ENCODE measurements at places on chromosomes 4 and X.

GRCh38 chrX:124216396-124217115 lies 115.9 kb upstream of the TEX13D start:
- DNase-seq: no peak

DNA sequence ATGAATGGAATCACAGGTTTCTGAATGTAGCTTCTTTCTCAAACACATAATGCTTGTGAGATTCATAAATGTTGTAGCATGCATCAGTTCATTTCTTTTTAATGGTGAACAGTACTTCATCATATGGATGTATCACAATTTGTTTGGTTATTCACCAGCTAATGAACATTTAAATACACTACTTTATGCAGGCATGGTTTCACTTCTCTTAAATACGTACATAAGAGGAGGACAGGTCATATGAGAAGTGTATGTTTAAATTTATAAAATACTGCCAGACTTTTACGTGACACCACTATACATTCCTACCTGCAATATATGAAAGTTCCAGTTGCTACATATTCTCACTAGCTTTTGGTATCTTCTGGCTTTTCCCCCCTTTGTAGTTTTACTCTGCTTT lies 65.4 kb downstream of the ANKRD17 start:
- no peak for DNase-seq

DNA sequence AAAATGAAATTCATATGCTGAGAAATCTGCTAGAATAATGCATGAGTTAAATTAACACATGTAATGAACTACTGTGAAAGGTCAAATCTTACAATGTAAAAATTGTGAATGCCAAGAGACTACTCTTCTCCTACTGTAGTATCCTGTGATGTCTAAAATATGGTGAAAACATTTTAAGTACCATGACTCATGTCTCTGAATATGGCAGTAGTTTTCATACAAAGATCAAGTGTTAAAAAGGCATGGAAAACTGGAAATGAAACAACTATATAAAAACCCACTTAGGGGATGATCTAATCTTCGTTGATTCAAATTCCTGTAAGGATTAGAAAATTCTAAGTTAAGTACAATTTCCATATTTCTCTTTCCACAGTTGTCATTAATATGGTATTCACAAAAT lies 221.3 kb downstream of the PPP3CA start:
- DNase-seq: no peak

DNA sequence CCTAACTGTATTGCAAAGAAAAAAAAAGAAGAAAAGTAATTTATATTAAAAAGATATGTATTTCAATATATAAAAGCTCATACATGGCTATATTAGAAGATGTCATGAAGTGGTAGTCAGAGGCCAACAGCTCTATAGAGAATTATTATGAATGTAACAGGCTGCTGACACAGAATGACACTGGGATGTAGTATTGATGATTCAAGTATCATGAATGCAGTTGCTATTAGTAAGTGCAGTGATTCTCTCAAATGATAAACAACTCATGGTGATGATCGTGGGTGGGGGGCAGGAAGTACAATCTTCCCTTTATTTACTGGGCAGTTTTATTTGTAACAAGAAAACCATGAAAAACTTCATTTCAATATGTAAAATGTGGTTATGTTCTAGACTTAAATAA lies 124.6 kb downstream of the COL4A6 start:
- no peak for DNase-seq

DNA sequence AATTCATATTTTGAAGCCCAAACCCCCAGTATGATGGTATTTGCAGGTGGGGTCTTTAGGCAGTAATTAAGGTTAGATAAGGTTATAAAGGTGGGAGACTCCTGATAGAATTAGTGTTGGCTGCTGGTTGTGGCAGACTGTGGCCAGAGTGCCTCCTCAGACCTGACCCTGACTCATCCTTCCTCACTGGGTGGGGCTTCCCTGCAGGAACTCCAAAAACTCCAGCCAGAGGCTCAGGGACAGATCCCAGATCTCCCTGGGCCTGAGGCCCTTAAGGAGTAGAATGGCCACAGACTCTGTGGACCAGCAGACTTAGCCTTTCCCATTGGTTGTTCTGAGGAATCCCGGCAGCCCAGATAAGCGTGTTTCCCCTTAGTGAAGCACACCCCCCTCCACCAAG lies 463.0 kb upstream of the CPEB2 start:
- DNase-seq: no peak

DNA sequence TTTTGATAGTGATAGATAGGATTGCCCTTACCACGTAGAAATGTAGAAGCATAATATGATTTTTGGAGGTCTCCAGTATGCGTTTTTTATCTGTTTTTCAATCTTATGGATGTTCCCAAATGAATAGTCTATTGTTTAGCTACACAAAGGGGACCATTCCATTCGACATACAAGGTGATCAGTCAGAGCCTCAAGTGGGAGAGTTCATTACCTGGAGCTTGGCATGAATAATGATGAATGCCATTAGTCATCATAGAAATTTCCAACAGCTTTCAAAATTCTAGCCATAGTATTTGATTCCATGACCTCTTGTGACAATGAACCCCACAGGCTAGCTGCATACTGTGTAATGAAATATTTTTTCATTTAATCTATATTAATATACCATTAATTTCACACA lies 123.6 kb downstream of the PDHA2 start:
- no peak for DNase-seq

DNA sequence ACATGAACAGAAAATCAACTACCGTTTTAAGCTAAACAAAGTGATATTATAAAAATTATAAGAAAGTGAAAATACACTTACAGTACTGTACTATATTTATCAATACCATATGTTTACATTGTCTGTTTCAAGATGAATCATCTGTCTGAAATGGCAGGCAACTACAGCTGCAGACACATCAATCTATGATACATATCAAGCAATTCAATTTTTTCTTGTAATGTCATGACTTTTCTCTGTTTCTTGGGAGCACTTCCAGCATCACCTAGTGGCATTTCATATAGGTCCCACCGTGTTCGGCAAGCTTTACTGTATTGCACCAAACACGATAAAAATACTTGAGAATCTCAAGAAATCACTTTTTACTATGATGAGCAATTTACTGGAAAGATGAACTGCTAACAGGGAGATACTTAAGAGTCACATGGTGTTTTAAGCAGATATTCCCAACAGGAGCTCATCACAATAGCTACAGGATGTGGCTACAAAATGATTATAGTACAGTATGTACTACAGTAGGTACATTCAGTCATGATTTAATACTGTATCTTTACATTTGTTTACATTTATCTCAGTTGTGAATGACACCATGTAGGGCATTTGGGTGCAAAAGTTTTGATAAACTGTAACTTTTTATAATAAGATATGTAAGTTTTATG lies 207.4 kb downstream of the ADAM29 start:
- no peak for DNase-seq

DNA sequence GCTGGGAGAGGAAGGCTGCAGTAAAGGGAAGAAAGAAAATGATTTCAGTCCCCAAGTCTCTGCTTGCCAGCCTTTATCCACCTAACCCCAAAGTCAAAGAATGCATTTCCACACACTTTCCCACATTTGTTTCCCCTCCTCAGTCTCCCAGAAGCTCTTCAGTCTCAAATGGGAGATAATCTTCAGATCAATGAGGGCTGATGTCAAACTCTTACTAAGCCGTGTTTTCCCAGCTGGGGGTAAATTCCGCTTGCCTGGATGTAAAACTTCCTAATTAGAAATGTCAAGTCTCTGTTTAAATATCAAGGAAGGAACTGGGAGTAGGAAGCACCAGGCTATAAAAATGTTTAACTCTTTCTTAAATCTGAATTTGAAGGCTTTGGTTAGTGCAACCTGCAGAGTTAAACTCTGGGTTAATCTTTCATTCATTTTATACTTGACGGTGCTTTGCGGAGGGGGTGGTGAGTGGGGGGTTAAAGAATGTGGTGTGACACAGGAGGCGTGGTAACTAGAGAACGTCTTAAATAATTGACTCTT lies 601.4 kb upstream of the ACTRT1 start:
- DNase-seq: no peak

DNA sequence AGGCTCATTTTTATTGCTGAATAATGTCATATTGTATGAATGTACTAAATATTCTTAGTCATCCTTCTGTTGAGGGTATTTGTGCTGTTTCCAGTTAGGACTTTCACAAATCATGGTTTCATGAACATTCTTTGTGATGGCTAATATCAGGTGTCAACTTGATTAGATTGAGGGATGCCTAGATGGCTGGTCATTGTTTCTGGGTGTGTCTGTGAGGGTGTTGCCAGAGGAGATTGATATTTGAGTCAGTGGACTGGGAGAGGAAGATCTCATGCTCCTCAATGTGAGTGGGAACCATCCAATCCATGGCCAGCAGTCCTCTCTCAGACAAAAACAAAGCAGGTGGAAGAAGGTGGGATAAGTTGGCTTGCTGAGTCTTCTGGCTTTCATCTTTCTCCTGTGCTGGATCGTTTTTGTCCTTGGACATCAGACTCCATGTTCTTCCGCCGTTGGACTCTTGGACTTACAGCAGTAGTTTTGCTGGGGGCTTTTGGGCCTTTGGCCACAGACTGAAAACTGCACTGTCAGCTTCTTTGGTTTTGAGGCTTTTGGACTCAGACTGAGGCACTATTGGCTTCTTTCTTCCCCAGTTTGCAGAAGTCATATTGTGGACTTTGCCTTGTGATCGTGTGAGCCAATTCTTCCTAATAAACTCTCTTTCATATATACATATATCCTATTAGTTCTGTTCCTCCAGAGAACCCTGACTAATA lies 11.9 kb upstream of the HS3ST1 start:
- DNase-seq: no peak

DNA sequence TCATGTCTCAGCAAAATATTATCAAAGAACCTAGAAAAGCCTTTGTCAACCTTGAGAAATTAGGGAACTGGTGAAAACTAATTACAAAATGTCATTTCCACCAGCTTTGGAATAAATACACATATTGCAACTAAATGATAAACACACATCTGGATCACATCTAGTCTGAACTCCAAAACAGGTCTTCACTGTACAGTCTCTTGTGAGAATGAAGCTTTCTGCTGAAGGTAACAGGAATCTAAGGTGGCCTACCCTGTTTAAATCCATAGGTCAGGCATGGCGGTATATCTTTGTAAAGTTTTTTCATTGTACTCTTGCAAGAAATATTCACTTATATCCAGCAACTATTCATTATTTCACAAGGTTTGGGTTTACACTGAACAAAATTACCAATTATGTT lies 1.7 kb downstream of the SH3D19 start:
- no peak for DNase-seq

GRCh38 chrX:47222751-47223350 lies 4.4 kb downstream of the CDK16 start:
- DNase-seq: no peak

GRCh38 chr4:165368114-165368513 lies 10.7 kb upstream of the CPE start:
- no peak for DNase-seq

GRCh38 chrX:38881727-38882126 lies 80.5 kb downstream of the MID1IP1 start:
- DNase-seq: no peak

GRCh38 chrX:18002791-18003190 lies 141.7 kb upstream of the RAI2 start:
- no peak for DNase-seq

GRCh38 chr4:48748949-48749596 lies 31.0 kb downstream of the FRYL start:
- DNase-seq: no peak

GRCh38 chr4:82046796-82047195 lies 327.0 kb downstream of the HNRNPD start:
- no peak for DNase-seq

DNA sequence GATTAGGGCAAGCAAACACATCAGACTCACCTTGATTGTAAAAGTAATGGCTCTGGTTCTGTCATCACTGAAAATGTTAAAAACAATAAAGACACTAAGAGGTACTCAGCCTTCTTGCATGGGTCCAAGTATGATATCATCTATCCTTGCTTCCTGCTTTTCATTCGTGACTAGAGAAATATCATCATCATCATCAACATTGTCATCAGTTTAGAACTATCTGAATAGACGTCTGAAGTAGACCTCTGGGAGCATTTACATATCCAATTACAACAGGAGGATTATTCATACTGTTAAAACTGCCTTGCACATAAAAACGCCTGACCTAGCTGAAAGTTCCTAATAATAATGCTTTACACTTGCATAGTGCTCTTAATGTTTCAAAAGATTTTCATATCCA lies 9.8 kb upstream of the FRAS1 start:
- DNase-seq: no peak

DNA sequence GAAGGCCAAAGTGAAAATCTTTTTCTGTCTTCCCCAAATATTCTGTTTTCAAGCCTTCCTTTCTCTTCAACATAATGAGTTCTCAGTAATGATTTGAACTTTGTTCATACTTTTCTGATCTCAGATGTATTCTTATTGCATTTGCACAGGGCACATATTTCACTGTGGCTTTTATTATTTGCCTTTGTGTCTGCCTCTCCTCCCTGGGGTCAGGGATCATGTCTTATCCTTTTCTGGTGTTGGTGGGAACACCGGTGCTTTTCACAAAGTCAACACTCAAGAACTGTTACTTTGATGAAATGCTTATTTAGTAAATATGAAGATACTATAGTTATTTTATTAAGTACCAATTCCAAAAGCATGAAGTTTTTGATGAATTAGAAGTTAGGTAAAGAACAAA lies 143.8 kb downstream of the FRAS1 start:
- DNase-seq: no peak

- DNase-seq: no peak
These were observed 3.5 kb upstream of the C4orf17 start for GRCh38 chr4:99507349-99507748.

DNA sequence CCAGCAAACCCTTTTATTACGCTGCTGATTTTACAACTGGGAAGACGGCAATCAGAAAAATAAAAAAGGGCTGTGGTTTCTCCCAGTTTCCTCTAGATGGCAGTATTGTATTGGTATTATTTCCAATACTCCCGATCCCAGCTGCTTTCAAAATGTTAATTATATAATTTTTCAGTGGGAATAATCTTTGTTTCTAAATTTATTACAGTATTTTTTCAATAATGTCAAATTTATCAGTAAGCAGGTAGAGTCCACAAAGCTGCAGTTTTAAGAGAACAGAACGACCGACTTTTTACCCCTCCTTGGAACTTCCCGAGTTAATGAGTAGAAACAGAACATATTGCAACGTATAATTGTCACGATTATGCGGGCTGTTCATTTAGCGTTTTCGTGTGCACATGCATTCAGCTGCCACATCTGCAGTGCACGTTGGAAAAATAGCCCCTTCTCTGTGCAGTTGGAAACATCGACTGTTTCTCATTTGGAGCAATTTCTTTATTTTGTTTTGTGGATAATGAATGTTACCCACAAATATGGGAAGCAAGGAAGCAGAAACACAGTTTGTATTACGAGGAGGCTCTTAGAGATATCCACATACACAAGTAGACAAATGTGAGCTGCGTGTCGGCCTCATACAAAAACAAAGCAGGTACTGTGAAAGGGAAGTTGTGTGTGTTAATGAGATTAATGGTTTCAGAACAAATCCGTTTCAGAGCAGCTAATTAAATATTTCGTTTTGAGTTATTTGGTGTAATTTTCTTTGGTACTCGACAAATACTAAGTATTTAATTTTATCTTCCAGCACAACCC lies 188.0 kb downstream of the STIM2 start:
- DNase-seq: no peak
